ENCODE measurements at places on chromosomes 11 and 22.

DNA sequence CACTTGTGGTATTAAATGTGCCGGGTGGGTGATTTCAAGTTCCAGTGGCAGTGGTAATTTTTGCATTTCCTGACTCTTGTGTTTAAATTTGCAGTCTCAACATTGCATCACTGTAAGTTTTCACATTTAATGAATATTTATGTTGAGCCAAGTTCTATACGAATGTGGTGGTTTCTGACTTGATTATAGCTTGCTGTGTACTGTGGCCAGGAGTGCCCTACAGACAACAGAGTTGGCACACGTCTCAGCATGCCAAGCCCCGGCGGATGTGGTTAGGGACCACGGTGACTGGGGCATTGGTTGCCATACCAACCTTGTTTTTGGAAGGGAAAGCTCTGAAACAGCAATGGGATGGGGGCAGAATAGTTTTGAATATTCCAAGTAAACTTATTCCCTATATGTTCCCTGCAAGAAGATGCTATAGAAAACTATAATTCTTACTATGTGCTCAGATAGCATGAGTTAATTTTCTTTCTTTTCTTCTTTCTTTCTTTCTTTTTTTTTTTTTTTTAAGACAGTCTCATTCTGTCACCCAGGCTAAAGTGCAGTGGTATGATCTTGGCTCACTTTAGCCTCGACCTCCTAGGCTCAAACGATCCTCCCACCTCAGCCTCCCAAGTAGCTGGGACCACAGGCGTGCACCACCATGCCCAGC lies 16.0 kb downstream of the ZNRF3 start:
- DNase-seq: no peak

- DNase-seq: no peak
Measured at GRCh38 chr22:30089655-30089974, 9.4 kb downstream of the HORMAD2 start.

- no peak for DNase-seq
Measured at GRCh38 chr11:123457187-123457770, 27.2 kb downstream of the GRAMD1B start.

GRCh38 chr22:37701141-37701786 lies 4.4 kb downstream of the TRIOBP start:
- no peak for DNase-seq

- no peak for DNase-seq
Measured at GRCh38 chr11:19326499-19326898, 85.8 kb upstream of the E2F8 start.

- DNase-seq: no peak
Measured at GRCh38 chr22:33353502-33353901, 295.3 kb upstream of the SYN3 start.

- no peak for DNase-seq
Measured at GRCh38 chr11:125201525-125202141, 37.1 kb downstream of the PKNOX2 start.

DNA sequence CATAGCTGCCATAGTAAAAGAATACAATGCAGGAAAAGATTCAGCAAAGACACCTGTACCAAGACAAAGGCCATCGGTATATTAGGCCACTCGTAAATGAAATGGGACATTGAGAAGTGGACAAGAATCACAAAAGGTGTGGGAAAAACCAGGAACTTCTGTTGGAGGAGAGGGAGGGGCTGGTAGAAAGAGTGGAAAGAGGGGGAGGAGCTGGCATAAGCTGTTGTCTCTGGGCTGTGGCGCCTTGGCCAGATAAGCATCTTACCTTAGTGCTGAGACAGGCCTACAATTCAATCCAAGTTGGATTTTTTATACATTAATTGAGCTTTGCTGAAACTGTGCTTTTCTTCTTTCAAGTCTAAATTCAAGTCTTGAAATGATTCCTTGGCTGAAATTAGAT lies 37.1 kb downstream of the ZNF202 start:
- DNase-seq: no peak

All from stimulated activated CD8-positive, alpha-beta memory T cell treated with anti-CD3 and anti-CD28 coated beads, Interleukin-15, amount 100 ng/mL, for 4 hours (primary cell).